ENCODE measurements at places on chromosomes 5 and 9. TPM values are rescaled to one million over a fixed set of nuclear protein-coding genes. Genes with fewer than 3 reads are reported as not detected.

DNA sequence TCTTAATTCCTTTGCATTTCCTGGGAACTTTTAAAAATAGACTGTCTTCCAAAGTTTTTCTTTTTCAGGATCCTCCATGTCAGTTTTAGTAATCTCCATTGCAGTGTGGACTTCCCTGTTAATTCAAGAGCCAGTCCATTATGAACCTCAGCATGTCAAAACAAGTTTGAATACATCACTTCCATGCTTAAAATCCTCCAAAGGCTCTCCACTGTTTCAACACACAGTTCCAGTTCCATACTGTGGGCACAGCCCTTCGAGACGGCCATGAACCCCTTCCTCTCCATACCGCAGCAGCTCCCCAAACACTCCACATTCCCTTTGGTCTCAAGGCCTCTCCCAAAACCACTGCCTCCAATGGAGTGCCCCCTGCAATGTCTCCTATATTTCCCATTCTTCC is 19.5 kb downstream of the LIFR start:
- no peaks in the 10 kb centered on the region for H3K27me3 ChIP-seq
- H3K4me1 ChIP-seq, result no peaks in the 10 kb centered on the region
- no peaks in the 10 kb centered on the region for H3K36me3 ChIP-seq
- DNase-seq, result no peak
- no peak overlapping the region for H3K4me3 ChIP-seq
- H3K27ac ChIP-seq, result no peak overlapping the region

DNA sequence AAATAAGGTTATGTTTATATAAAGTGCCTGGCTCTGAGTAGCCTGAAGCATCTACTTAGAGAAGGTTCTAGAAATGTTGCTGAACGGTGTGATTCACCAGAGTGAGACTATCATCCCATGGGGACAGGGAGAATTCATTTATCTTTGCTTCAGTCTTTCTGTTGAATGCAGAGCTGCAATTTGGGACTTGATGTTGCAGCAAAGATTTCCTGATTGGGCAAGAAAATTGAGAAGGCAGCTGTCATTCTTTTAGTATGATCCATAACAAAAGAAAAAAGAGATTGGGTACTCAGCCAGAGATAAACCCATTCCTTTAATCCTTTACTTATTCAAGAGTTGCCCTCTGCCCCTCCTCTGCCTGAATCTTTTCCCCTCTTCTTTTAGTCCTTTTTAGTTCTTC is 456.3 kb upstream of the WWC1 start:
- no peaks in the 10 kb centered on the region for H3K36me3 ChIP-seq
- 0 out of 2 replicates have a peak, but pooled peaks cover 7% of the 10 kb centered on the region for H3K27me3 ChIP-seq
- DNase-seq, result no peak

- no peak overlapping the region for H3K4me3 ChIP-seq
- H3K36me3 ChIP-seq, result peaks cover 16% of the 10 kb centered on the region
- H3K27me3 ChIP-seq, result no peaks in the 10 kb centered on the region
- H3K27ac ChIP-seq, result no peak overlapping the region
- DNase-seq, result no peak
- peaks cover 9% of the 10 kb centered on the region for H3K4me1 ChIP-seq
Measured at GRCh38 chr9:104903609-104904008, 24.3 kb downstream of the ABCA1 start.

- no peak for DNase-seq
- H3K36me3 ChIP-seq, result no peaks in the 10 kb centered on the region
- H3K27me3 ChIP-seq, result no peaks in the 10 kb centered on the region
Measured at GRCh38 chr5:117302949-117303348, 728.3 kb upstream of the SEMA6A start.

- no peaks in the 10 kb centered on the region for H3K27me3 ChIP-seq
- H3K4me3 ChIP-seq, result peak overlapping the region; percentile 21
- H3K27ac ChIP-seq, result peak overlapping the region; percentile 97
- H3K36me3 ChIP-seq, result no peaks in the 10 kb centered on the region
- H3K4me1 ChIP-seq, result peaks cover 62% of the 10 kb centered on the region
Measured at GRCh38 chr5:142725231-142726187, 39.6 kb upstream of the FGF1 start.

The LRRC19 gene
- not detected for total RNA-seq

The INSL6 gene
- not detected for total RNA-seq

The PCDHGA10 gene
- 0.13 TPM for total RNA-seq

The FOXD4L6 gene
- 0.20 TPM for total RNA-seq
